ENCODE measurements at places on chromosomes 6 and 20.

- peak; percentile 14 for DNase-seq
These were observed 91.1 kb upstream of the OPRM1 start for GRCh38 chr6:153947808-153948447.

DNA sequence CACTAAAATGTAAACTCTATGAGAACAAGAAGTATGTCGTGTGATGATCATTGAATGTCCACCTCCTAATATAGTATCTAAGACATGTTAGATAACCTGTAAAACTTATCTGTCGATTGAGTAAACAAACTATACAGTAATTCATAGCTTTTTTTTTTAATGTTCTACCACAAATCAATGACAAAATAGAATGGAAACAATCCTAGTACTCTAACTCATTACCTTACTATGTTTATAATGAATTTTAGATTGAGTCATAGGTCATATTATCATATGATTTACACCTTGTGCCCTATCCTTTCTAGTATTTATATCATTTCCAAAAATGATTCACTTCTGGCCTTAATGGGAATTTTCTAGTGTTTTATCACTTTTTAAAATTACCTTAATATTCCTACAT, 6.1 kb downstream of the VTA1 start:
- DNase-seq, result no peak

GRCh38 chr6:20830576-20830975, 296.3 kb downstream of the CDKAL1 start:
- no peak for DNase-seq

DNA sequence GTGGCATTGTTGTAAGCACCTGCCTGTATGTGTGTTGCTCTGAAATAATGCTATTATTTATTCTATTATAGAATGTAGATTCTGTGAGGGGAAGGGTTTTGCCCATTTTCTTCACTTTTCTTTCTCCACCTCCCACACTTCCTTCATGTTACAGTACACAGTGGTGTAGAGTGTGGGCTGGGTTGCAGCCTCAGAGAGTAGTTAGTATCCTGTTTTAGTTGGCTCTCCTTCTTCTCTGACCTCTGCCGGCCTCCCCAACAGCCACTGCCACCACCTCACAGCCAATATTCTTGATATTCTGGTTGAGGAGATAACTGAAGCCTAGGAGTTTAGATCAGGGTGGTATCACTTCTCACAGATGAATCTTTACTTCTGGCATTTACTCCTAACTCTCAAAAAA, 143.4 kb downstream of the BCKDHB start:
- DNase-seq, result no peak

DNA sequence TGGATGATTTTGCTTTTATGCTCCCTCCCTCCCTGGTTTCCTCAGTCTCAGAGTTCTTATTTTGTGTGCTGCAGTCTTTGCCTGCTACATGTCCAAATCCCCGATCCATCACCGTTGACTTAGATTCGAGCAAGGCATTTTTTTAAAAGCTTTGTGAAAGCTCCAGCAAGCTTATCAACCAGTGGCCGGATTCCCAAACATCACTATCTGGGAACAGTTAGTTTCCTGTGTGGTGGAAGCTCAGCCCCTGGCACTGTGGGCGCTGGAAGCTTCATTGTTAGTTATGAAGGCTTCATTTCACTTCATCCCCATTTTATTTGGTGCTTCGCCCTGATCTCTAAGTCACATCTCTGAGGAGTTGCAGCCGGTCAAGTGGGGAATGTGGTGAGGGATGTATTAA, 44.7 kb downstream of the DEK start:
- DNase-seq, result no peak

- DNase-seq, result no peak
These were observed 522.6 kb downstream of the QKI start for GRCh38 chr6:163937071-163937470.

- no peak for DNase-seq
These were observed 19.8 kb upstream of the C6orf62 start for GRCh38 chr6:24738741-24739140.

DNA sequence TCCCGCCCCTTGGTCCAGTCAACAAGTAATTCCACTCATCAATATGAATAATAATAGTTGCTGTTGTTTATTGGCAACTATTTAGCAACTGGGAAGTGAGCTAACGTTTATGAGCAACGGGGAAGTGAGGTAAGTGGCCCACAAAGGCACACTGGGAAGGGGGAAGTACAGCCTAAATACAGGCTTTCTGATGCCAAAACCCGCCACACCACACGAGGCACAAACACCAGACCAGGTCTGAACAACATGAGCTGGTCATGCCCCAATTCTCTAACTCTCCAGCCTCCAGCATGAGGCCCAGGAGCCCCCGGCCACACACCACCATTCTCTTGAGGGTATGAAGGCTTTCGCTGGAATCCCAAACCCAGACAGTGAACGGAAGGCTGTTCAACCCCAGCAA, 50.8 kb downstream of the PREX1 start:
- DNase-seq, result peak; percentile 22

- no peak for DNase-seq
These were observed 36.8 kb upstream of the SAMD3 start for GRCh38 chr6:130259557-130259956.

- DNase-seq, result no peak
These were observed 46.7 kb downstream of the CD2AP start for GRCh38 chr6:47524136-47524845.

GRCh38 chr6:105691081-105691480, 288.2 kb upstream of the PREP start:
- DNase-seq, result no peak

DNA sequence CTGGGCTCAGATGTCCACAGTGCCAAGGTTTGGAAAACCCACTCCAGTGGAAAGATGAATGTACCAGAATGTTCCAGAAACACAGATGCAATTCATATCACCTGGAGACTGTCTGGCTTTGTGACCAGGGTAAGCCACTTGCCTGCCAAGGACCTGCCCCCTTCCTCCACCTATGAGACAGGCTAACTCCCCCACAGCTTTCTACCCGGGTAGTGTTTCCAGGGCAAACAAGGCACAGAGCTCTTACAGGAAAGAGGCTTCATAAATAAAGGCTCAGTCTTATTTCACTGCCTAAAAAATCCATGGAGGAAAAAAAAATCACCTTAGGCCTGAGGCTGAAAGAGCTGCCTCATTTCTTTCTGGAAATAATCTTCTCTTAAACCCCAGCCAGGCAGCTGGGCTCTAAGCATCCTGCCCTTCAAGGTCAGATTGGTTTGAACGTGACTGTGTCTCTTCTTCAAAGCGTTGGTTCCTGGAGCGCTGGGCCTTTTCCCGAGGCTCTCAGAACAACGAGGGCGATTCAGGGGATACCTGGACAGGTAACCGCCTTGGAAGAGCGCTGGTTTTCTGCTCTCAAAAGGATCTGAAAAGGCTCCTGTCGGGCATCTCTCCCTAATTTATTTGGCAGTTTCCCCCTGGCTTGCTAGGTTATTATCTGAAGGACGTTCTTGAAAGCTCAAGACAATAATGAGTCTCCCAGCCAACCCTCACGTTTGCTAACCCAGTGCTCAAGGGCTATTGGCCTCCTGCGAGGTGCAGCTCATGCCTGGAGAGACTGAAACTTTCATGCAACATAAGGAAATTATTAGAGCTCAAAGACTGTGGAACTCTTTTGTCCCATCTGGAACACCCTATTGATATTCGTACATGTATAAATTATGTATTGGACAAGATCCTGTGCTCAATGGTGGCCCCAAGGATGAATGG, 199.2 kb upstream of the PMEPA1 start:
- DNase-seq, result no peak

DNA sequence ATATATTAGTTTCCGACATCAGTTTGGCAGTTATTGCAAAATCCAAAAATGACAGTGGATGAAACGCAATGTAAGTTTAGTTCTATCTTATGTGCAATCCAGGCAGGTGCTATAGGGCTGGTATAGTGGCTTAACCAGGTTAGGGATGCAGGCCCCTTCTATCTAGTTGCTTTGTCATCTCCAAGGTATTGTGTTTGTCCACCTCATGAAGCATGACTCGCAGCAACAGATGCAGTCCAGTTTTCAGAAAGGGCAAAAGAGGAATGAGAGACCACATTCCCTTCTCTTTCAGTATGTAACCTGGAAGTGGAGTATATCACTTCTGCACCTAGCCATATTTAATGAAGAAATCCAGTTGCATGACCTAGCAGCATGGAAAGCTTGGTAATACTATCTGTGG, 59.7 kb downstream of the PKIB start:
- DNase-seq, result no peak

DNA sequence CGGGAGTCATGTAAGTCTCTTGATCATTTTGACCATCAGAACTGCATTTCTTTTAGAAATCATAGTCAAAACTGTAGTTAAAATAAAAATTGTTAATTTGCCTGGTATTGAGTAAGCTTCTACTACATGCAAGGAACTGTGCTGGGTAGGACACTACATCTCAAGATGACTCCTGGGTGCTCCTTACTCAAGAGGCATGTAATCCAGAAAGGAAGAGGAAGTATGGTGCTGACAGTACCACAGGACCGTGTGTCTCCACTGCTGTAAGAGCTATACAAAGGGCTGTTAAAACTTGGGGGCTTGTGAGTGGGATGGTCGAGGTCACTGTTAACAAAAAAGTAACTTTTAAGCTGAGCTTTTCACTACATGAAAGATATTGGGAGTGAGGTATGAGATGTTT, 508.3 kb upstream of the SOX4 start:
- no peak for DNase-seq

DNA sequence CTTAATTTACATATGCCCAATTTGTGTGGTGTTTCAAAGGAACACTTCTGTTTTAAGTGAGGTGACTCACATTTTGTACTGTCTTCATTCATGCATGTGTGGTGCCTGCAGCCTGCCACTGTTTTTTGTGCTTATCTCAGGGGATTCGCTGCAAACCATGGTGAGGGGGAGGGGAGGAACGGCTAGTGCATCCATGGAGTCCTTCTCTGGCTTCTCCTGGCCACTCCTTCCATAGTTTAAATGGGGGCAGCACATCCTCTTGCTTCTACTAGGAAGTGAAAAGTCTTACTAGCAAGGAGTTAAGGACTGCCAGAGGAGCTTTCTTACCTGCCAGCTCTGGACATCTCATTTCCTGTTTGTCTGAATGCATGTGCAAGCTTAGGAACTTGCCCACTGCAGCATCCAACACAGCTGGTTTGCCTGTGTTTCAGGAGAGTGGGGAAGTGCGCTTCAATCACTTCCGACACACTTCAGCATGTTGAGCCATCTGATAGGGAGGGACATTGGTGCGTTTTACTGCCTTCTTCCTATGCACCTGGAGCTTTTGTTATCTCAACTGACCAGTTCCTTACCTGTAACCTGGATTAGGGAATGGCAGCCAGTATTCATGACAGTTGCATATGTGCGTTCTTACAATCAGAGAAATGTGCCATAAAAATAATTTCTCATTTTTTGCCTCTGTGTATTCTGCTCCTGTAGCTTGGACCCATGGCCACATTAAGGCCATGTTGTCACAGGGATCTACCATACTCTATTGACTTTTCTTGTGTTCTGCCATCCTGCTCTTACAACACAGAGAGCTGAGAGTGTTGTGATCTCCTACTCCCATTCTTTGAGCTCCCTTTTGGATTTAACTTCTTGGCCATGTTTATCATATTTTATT, 211.3 kb downstream of the ARID1B start:
- DNase-seq, result no peak

DNA sequence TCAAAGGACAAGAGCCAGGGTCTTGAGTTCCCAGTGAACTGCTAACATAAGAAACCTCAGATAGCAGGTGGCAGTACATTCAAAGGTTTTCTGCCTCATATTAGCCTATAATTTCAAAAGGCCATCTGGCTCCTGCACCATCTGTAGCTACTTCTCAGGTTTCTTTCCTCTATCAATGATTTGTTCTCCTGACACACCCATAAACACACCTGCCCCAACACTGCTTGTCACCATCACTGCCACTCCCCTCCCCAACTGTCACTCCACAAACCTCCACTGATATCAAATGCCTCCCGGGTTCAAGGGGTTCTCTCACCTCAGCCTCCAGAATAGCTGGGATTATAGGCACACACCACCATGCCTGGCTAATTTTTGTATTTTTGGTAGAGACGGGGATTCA, 152.7 kb upstream of the SLC22A16 start:
- DNase-seq, result no peak

DNA sequence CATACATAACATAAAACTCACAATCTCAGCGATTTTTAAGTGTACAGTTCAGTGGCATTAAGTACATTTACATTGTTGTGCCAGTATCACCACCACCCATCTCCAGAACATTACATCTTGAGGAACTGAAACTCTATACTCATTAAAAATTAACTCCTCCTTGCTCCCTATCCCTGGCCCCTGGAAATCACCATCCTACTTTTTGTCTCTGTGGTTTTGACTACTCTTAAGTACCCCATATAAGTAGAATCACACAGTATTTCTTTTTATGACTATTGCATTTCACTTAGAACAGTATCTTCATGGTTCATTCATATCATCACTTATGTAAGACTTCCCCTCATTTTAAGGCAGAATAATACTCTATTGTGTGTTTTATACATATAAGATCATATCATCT, 1108.1 kb downstream of the GRIK2 start:
- no peak for DNase-seq

DNA sequence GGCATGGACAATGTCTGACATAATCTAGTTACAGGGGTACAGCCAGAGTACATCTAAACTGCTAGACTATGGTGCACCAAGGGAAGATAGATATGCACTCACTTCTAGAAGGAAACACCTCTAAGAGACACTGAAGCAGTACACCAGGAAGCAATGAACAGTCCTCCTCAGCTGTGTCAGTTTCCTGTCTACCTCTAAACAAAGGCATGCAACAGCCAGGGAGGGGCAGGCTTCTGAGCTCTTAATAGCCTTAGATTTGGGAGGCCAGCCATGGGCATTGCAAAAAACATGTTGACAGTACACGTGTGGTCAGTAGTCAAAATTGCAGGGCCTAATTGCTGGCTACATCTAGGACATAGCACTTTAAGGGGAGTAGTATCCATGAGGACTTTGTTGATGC, 21.4 kb downstream of the CRYBG1 start:
- no peak for DNase-seq

- no peak for DNase-seq
These were observed 27.9 kb downstream of the UBD start for GRCh38 chr6:29531668-29532067.

DNA sequence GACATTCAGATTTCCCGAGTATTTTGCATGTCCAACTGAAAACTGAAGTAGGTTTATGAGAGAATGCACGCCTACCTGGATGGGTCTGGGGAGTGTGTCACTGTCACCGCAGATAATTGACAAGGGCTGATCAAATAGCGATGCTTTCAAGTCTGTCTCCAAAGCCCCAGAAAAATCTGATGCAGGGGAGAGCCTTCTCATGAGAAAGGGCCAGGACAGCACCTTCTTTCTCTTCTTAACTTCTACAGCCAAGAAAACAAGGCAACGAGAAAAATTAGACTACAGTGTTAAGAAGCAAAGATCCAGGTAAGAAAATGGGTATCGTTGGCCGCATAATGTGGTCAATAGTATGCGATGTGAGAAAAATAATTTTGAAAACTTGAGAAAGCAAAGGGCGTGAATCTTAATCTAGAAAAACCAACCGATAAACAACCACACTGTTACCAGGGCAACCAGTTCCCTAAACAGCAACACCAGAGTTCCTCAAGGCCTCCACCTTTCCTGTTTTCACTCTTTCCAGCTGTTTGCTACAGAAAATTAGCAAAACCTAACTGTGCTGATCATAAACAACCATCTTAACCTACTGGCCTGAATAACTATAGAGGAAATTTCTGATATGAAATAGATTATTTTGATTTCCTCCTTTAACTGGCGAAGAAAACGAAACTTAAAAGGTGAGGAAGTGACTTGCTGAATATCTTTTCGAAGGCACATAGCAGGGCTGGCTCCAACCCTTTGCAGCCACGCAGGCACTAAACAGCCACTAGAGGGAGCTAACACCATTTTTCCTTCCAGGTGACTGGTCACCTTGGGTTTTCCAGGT, 2.6 kb downstream of the TAGAP start:
- peak; percentile 43 for DNase-seq

- DNase-seq, result no peak
These were observed 359.7 kb downstream of the BTBD9 start for GRCh38 chr6:38279963-38280588.
